ENCODE measurements at places on chromosomes 12 and 14.

DNA sequence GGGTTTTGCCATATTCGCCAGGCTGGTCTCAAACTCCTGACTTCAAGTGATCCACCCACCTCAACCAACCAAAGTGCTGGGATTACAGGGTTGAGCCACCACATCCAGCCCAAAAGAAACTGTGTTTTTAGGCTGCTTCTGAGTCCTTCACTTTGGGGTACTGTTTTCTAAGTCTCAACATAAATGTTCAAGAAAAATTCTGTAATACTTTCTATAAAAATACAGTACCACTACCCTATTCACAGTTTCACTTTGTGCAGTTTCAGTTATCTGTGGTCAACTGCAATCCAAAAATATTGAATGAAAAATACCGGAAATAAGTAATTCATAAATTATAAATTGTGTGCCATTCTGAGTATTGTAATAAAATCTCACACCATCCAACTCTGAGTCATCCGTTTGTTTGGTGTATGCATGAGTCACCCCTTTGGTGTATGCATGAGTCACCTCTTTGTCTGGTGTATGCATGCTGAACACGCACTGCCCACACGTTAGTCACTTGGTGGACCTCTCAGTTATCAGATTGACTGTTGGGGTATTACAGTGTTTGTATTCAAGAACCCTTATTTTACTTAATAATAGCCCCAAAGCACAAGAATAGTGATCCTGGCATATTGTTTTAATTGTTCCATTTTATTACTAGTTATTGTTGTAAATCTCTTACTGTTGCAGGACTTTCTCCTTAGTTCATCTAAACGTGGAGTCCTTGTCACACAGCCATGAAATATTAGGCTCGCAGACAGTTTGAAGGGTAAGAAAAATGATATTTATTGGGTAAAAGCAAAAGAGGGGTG is 190.2 kb downstream of the FSCB start:
- peak; percentile 98 for DNase-seq

DNA sequence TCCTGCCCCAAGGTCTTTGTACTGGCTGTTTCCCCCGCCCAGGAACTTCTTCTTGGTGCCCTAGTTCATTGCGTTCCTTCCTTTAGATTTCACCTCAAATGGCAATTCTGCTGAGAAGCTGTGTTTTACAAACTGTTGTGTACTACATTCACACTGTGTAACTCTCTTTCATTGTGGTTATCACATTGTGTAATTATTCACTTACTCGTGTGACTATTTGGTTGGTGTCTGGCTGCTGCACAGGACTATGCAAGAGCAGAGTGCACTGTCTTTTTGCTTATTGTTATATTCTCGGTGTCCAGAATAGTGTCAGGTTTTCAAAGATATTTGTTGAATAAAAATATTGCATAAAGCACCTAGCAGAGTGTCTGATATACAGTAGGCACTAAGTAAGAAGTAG is 177.2 kb upstream of the PRICKLE1 start:
- no peak for DNase-seq

DNA sequence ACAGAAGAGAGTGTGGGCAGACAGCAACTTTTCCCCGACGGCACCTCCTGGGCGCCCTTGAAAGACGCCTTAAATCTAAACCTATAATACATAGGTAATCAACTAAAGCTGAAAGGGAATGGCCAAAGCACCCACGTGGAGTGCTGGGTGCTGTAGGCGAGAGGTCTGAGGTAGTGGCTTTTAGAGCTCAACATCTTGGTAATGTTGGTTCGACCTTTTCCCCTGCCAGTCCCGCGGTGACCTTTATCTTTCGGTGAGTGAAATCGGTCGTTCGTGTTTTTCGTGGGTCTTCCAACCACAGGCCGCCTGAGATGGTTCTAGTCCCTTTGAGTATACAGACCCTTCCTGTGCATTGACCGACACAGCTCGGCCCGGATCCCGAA is 9.1 kb downstream of the OR6S1 start:
- no peak for DNase-seq

DNA sequence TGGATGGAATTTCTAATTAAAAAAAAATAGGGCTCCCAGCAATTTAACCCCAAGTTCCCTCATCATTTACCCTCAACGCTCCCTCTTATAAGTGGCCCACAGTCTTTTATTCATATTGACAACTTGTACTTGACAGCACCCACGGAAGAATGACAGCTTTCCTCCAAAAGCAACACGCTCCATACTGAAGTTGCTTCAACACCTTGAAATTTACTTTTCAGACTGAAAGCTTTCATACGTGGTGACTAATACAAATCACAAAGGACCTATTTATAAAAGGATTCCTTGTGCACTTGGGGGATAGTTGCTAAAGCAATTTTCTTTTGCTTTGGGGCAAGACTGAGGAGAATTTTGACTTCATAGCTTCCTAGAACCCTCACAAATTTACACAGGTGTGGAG is 1629.4 kb upstream of the SEL1L start:
- DNase-seq: peak; percentile 7

GRCh38 chr12:110165540-110166159 is 41.5 kb downstream of the IFT81 start:
- no peak for DNase-seq

DNA sequence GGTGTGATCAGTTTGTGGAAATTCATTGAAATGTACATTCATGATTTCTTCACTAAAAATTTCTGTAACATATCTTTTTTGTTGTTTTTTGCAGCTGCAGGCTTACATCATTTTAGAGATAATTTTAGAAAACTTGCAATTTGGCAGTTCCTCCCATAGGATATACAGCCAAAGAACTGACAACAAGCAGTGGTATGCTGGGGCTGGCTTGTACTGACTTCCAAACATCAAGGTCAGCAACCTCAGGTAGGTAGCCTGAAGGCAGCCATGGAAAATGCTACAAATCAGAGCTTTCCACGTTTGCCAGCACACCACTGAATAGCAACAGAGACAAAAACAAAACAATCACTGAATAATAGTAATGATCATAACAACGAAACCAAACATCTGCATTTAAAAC is 21.2 kb downstream of the TRIM9 start:
- DNase-seq: no peak

- no peak for DNase-seq
Measured at GRCh38 chr12:27003421-27004381, 10.5 kb downstream of the TM7SF3 start.

- no peak for DNase-seq
Measured at GRCh38 chr12:128959901-128960300, 106.6 kb downstream of the GLT1D1 start.

DNA sequence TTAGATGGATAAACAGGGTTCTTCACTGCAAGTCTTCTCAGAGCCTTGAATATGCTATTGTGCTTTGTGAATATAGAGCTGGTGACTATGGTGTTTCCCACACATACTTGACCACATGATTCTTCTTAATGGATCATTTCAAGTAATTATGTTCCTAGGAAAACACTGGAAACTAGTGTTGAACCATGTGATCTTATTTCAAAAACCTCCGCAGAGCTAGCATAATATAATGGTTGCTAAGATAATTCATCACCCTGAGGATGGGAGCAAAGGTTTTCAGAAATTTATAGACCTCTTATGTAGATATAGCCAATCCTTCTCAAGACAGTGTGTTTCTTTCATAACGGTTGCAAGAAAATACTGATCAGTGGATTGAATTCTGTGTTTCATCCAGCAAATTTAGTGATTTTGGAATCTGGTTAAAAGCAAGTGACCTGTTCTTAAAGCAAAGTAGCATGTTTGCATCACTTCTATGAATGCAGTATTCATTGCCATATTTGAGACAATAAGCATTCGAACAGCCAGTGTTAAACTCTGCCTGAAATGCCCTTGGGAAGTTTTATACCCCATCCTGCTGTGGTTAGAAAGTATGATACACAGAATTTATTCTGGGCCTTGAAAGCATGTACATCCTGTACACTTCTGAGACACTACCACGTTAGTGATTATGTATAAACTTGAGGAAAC is 341.0 kb upstream of the E2F7 start:
- DNase-seq: peak; percentile 64

DNA sequence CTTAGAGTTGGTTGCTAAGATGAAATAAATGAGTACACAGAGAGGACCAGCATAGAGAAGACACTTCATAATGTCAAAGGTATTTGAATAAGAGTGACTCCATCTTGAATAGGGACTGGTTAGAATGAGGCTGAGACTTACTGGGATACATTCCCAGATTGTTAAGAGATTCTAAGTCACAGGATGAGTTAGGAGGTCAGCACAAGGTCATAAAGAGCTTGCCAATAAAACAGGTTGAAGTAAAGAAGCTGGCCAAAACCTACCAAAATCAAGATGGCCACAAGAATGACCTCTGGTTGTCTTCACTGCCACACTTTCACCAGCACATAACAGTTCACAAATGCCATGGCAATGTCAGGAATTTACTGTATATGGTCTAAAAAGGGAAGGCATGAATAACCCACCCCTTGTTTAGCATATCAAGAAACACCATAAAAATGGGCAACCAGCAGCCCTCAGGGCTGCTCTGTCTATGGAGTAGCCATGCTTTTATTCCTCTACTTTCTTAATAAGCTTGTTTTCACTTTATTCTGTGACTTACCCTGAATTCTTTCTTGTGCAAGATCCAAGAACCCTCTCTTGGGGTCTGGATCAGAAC is 8.3 kb upstream of the SERPINA1 start:
- DNase-seq: no peak

DNA sequence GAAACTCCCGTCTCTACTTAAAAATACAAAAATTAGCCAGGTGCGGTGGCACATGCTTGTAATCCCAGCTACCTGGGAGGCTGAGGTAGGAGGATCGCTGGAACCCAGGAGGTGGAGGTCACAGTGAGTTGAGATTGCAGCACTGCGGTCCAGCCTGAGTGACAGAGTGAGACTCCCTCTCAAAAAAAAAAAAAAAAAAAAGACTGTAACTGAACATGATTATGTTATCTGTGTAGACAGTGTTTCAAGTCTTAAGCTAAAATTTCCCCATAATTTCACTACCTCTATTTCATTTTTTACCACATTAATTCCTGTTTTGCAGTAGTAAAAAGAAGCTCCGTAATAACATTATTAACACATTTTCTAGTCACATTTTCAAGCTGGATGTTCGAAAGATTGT is 5.4 kb downstream of the PLBD1 start:
- no peak for DNase-seq

GRCh38 chr14:102554821-102555819 is 37.3 kb upstream of the RCOR1 start:
- DNase-seq: no peak

- no peak for DNase-seq
Measured at GRCh38 chr14:63428486-63428885, 109.8 kb upstream of the GPHB5 start.

DNA sequence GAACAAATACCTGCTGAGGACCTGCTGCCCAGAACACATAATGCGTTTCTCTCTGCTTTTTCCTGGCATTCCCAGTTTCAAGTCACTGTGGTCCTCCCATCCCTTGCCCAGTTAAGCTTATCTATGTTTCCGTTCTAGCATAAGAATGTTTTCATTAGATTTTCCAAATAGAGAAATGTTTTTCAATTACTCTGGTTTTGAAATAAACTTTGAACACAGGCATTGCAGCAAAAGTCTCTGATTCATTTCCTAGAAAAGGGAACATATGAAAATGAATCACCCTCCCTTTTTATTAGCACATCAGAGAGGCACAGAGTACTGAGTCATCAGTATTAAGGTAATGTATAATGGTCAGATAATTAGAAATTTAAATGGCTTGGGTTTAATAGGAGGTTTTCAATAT is 201.1 kb upstream of the TMEM260 start:
- no peak for DNase-seq

GRCh38 chr14:87461704-87462103 is 531.3 kb downstream of the GALC start:
- no peak for DNase-seq

DNA sequence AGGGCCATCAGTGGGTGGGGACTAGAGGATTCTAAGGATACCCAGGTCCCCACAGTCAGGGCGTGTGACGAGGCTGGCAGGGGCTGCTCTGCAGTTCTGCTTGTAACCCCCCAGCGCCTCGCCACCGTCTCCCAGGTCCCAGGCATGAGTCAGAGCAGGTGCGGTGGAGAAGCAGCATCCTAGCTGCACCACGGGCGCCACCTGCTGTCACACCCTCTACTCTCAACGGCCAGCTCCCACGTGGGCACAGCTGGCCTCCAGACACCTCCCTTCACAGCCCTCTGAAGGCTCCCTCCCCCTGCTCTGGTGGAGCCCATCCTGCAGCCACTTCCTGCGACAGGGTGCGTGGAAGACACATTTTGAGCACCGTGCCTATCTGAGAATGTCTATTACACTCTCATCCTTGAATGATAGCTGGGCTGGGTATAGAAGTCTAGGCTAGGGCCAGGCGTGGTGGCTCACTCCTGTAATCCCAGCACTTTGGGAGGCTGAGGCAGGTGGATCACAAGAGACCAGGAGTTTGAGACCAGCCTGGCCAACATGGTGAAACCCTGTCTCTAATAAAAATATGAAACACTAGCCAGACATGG is 6.9 kb upstream of the NUDT14 start:
- DNase-seq: no peak

DNA sequence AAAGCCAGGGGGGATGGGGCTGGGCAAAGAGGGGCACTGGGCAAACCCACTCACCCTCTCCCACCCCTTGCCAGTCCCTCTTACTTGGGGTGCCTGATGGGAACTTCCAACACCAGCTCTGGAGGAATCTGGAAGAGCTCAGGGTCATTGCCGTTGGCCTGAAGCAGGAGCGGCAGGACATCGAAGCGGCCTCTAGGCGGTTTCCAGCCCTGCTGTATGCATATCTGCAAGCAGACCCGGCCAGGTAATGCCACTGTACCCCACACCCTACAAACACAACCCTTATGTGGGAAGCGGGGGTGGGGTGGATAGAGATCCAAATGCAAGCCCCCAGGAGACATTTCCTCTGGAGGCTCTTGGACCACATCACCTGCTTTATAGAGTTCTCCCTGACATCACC is 83.6 kb downstream of the NOS1 start:
- DNase-seq: no peak

DNA sequence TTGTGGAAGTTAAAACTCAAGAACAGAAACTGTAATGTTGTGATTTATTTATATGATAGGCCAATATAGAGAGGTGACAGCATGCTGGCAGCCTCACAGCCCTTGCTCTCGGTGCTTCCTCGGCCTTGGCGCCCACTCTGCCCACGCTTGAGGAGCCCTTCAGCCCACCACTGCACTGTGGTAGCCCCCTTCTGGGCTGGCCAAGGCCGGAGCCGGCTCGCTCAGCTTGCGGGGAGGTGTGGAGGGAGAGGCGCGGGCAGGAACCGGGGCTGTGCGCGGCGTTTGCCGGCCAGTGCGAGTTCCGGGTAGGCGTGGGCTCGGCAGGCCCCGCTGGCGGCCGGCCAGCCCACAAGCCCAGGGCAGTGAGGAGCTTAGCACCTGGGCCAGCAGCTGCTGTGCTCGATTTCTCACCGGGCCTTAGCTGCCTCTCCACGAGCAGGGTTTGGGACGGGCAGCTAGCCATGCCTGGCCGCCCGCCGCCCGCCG is 65.8 kb upstream of the SLC8A3 start:
- DNase-seq: no peak

DNA sequence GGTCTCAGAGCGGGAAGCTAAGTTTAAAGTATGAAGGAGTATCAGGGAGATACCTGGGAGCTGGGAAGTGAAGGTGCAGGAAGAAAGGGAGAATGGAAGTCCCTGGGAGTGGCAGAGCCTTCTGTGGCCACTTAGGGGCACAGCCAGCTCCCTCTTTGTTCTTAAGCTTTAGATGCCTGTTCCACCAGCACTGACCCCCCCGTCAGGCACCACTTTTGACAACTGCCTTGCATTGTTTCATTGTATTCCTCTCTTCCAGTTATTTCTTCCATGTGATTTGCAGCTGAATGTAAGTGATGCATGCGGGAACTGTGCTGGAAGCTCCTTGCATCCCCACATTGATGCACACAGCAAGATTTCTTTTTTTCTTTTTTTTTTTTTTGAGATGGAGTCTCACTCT is 2.6 kb downstream of the GALNT16 start:
- no peak for DNase-seq

- DNase-seq: no peak
Measured at GRCh38 chr12:79143803-79144202, 279.2 kb downstream of the SYT1 start.
